Kidney capillary endothelial cell (primary cell): ENCODE measurements at places on chromosomes 13 and 19.

GRCh38 chr13:23949736-23950135 is 52.4 kb upstream of the C1QTNF9B start:
- no peak for DNase-seq

- DNase-seq: no peak
Measured at GRCh38 chr13:36447501-36447900, 15.2 kb downstream of the CCNA1 start.

DNA sequence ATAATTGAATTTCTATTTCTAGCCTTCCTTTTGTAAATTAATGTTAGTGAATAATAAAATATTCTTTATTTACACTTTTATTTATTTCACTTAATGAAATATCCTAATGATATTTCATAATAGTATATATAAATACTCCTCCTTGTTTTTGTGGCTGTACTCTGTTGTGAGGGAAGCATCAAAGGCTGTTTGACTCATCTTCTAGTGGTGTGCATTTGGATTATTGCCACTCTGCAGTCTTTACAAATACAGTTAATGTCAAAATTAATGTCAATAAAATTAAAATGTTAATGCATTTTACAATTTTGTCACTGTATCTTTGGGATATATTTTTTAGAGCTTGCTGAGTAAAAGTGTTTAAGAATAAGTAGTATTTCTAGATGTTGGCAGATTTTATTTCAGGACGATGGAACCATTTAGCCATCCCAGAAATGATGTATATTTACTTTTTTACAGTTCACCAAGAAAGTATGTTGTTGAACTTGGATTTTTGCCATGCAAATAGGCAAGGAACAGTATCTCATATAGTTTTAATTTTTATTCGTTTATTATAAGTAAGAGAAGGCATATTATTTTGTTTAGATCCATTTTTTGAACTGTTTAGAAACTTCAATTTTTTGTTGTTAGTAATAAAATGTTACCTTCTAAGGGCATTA is 281.2 kb upstream of the SLITRK6 start:
- no peak for DNase-seq

DNA sequence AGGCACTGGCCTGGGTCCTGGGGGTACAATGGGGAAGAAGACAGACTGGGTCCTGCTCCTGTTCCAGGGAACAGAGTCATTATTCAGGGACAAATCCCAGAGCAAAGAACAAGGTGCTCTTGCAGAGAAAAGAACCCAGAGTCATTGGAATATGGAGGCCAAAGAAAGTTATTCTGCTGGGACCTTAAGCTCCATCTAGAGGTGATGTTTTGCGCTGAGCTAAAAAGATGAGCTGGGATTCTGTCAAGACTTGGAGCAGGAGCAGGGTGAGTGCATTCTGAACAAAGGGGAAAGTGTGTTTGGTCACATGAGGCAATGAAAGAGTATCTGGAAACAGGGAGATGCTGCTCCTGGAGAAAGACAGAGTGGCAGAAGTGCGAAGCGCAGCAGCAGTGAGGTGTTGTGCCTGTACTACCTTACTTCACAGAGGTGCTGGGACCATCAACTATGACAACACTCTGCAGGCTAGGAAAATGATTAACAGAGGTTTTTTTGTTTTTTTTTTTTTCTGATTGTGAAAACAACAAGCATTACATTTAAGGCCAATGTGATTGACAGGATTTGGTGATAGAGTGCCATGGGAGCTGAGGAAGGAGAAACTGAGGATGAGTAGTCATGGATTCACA is 95.3 kb upstream of the TNFSF11 start:
- peak; percentile 17 for DNase-seq
